ENCODE measurements at places on chromosomes 7 and 10.

- DNase-seq: no peak
These were observed 145.0 kb upstream of the GHITM start for GRCh38 chr10:83994325-83994724.

- DNase-seq: no peak
These were observed 11.5 kb downstream of the EIF4H start for GRCh38 chr7:74185636-74186035.

DNA sequence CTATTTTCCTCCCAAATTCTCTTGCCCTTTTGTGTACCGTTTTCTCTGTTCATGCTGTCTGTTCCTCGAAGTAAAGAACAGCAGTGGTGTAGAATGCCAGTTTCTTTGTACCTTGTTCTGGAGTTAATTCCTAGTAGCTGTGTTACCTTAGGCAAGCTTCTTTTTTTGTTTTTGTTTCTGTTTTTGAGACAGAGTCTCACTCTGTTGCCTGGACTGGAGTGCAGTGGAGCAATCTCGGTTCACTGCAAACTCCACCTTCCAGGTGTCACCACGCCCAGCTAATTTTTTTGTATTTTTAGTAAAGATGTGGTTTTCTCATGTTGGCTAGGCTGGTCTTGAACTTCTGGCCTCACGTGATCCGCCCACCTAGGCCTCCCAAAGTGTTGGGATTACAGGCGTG, 221.2 kb downstream of the BBS9 start:
- DNase-seq: no peak

- DNase-seq: no peak
These were observed 994.9 kb downstream of the REEP3 start for GRCh38 chr10:64515970-64516699.

GRCh38 chr7:141557360-141557759, 6.2 kb downstream of the AGK start:
- DNase-seq: no peak

DNA sequence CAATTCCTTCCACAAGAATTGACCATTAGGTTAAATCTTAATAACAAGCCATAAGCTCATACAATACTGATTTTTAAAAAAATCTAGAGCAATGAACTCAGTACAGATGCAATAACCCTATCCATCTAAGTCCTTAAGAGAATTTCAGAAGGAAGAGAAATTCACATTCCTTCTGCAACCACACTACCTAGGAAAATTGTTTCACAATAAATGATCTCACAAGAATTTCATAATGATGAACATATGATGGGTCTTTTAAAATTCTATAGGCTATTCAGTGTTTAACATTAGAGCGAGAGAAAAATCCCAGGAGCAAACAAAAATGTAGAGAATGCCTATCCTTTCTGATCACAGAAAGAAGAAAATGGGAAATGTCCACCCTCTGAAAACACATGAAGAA, 70.0 kb upstream of the MAGI2 start:
- DNase-seq: no peak

GRCh38 chr7:51590746-51591145, 274.1 kb upstream of the COBL start:
- DNase-seq: no peak

- DNase-seq: no peak
These were observed 872.3 kb upstream of the PHF14 start for GRCh38 chr7:10101351-10101750.

DNA sequence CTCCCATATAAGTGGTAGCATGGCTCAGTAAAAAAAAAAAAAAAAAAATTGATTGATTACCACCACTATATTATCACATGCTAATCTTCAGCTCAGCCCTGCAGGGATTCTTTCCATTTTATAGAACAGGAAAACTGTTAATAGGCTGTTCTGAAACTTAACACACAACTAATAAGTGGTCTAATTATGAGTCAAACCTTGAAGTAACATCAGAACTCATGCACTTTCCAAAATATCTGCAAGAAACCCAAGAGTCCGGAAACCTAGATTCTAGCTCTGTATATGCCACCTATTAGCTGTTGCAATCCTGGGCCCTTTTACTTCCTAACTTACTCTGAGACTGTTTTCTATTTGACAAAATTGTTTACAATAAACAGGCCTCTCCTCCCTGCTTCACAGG, 23.9 kb downstream of the SEM1 start:
- no peak for DNase-seq

- peak; percentile 2 for DNase-seq
These were observed 177.9 kb downstream of the RPS24 start for GRCh38 chr10:78211561-78212051.

DNA sequence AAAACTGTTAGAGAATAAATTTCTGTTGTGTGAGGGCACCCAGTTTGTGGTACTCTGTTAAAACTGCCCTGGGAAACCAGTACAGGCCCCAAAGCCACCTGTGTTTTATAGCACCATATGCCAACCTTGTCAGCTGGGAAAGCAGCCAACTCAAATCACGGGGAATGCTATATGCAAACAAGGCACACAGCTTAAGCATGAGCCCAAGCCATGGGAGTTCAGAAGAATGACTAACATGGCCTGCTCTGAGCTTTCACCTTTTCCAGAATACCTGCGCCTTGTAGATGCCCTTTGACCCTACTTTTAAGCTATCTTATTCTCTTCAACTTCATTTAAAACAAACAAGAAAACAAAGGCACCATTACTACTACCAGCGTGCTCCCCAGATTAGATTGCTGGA, 5.5 kb upstream of the SLC25A13 start:
- DNase-seq: no peak

DNA sequence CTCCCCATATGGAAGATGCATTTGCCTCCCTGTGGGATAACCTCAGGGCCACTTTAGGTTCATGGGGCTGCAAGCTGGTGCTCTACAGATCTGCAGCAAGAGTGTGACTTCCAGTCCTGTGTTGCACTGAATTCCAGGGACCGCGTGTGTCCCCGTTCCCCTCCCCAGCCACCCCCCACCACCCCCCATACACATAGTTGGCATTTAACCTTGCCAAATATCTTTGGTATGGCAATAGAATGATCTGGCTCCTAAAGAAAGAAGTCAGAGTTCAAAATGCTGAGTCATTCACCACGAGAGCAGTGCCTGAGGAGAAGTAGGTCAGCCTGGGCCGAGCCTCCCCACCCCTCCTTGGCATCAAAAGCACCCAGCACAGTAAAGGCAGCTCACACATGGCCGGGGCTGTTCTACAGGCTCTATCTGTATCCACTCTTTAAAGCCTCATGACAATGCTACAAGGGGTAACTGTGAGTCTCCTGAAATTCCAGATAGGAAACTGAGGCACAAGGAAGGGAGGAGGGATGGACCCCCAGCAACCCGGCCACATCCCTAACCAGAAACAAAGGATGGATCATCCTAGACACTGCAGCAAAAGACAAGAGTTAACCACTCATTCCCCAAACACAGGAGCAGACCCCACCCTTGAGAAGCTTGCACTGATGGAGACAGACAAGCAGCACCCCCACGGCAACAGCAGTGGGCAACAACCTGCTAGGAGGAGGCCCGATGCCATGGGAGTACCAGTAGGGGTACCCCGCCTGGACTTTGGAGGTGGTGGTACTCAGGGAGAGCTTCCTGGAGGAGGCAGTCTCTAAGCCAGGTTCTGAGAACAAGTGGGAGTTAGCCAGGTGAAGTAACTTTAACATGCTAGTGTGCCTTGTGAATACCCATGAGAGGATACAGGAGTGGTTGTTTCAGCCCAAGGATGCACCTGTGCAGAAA, 70.3 kb upstream of the NANOS1 start:
- DNase-seq: no peak

GRCh38 chr10:53843736-53844362, 957.2 kb downstream of the PCDH15 start:
- peak; percentile 21 for DNase-seq

- DNase-seq: no peak
These were observed 166.9 kb upstream of the RNF32 start for GRCh38 chr7:156473476-156474240.

DNA sequence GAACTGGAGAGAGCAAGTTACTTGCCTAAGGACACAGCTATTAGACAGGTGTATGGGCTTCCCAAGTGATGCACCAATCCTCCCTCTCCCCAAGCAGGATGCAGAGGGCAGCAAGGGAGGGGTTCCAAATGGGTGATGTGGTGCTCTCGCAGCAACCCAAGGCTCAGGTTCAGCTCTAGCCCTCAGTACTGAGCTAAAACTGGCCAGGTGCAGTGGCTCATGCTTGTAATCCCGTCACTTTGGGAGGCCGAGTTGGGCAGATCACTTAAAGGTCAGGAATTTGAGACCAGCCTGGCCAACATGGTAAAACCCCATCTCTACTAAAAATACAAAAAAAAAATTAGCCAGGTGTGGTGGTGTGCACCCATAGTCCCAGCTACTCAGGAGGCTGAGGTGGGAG, 40.7 kb downstream of the GPRIN2 start:
- no peak for DNase-seq

GRCh38 chr7:30799206-30799975, 28.2 kb downstream of the MINDY4 start:
- peak; percentile 70 for DNase-seq

DNA sequence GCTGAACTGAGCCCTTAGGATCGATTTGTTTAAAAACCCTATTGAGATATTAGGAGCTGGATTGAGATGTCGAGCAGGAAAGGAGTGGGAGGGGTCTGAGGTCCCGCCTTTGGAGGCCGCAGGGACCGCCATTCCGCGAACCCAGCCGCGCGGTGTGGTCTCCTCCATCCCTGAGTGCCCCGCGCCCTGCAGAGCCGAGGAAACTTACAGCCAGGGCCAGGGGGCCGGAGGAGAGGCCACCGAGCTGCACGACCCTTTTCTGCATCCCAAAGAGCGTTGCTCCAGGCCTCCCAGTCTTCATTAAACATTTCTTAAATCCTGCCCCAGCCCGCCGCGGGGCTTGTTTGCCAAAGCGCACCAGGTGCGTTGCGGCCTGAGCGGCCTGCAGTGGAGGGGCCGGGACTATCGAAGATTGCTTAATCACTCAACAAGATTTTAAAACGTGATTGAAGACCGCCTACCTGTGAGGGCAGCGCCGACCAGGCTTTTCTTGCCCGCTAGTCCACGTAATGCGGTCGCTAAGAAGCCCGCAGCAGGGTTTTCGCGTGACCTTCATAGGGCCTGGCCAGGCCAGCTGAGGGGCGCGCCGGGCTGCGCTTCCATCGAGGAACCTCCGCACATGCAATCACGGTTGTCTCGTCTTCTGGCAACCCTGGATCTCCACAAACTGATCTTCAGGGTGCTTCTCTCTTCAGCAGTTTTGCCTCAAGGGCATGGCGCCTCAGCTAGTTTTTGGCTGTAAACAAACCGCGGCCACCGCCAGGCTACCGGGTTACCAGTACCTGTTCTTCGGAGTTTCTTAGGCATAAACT, 2.0 kb upstream of the CTBP2 start:
- no peak for DNase-seq

DNA sequence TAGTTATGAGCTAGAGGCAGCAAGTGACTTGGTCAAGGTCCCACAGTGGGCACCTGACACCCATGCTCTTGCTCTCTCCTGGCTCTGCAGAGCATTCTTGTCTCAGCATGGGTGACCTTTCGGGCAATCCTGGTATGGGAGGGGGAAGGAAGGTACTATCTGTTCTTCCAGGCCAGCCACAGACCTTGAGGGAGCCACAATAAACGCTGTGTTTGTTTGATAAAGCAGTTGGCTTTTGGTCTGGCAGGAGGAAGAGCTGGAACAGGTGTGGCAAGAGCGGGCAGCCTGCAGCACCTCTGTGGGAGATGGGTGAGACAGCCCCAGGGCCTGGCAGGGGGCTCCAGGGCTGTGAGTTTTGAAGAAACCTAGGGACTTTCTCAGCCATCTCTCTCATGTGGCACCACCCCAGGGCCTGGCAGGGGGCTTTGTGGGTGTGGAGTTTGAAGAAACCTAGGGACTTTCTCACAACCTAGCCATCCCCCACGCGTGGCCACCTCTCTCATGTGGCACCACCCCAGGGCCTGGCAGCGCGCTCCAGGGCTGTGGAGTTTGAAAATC, 11.4 kb downstream of the CLDN3 start:
- no peak for DNase-seq

DNA sequence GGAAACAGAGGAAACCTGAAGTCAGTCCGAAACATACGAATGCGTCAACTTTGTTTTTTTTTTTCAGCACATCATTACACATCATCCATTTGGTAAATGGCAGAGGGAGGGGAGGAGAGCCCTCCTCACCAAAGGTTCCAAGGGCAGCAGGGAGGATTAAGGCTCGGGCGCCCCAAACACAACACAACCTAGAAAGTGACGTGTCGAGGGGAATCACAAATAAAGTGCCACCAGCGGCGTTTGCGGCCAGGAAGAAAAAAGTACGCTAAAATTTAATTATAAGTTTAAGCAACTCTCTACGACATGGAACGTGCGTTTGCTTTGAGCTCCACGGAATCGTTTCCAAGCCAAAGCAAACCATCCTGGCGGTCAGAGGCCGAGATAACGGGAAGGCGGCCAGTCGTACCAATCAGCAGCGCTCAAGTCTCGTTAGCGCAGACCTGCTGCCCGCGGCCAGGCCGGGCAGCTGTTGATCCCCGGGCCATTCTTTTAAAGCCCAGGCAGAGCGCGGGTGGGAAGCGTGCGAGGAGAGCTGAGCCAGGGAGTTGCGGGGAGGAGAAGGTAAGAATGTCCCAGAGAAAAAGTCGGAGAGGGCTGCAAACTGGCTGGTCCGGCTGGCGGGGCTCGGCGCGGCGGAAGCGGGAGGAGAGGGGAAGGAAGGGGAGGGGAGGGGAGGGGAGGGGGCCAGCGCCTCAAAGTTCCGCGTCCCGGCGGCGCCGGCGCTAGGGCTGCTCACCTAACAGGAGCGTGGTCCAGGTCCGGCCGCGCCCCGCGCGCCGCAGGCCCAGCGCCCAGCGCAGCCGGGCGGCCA, 719 bp downstream of the DPY19L1 start:
- no peak for DNase-seq

DNA sequence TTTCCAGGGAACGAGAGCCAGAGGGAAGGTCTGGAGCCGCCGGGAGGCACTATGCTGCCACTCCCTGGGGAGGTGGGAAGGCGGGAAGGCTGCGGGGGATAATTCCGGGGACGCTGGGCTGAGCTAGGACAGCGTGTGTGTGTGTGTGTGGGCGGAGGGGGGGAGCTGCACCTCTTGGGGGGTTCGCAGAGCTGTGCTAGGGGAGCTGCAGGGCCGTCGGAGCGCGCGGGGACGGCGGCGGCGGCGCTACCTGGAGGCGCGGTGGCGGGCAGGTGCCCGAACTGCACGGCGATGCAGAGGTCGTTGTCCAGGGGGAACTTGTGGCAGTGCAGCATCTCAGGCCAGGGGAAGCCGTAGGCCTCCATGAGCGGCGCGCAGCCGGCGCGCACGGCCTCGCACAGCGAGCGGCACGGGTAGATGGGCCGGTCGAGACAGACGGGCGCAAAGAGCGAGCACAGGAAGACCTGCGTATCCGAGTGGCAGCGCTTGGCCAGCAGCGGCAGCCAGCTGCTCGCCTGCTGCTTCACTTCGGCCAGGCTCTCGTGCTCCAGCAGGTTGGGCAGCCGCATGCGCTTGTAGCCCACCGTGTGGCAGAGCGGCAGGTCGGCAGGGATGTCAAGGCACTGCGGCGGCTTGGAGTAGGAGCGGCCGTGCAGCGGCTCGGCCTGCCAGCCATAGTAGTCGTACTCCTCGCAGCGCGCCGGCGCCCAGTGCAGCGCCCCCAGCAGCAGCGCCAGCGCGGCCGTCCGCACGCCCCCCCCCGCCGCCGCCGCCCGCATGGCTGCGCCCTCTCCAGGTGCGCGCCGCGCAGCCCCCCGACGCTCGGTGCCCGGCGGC, 526 bp downstream of the SFRP5 start:
- no peak for DNase-seq

GRCh38 chr10:104201636-104202035, 30.5 kb downstream of the CFAP43 start:
- DNase-seq: no peak

Measured in kidney epithelial cell (primary cell).